ENCODE measurements at places on chromosomes 4 and X.

- DNase-seq = peak; percentile 50
Observed at GRCh38 chr4:8547108-8547911, 32.9 kb upstream of the GPR78 start.

DNA sequence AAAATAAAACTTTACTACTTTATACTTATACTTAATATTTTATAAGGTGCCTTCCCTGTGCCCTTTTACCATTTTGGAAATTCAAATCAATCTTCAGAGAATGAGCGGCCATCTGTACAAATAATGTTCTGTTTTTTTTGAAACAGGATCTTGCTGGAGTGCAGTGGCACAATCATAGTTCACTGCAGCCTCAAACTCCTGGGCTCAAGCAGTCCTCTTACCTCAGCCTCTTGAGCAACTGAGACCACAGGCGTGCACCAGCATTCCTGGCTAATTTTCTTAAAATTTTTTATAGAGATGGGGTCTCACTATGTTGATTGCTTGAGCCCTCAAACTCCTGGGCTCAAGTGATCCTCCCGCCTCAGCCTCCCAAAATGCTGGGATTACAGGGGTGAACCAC lies 53.5 kb downstream of the FAM114A1 start:
- no peak for DNase-seq

DNA sequence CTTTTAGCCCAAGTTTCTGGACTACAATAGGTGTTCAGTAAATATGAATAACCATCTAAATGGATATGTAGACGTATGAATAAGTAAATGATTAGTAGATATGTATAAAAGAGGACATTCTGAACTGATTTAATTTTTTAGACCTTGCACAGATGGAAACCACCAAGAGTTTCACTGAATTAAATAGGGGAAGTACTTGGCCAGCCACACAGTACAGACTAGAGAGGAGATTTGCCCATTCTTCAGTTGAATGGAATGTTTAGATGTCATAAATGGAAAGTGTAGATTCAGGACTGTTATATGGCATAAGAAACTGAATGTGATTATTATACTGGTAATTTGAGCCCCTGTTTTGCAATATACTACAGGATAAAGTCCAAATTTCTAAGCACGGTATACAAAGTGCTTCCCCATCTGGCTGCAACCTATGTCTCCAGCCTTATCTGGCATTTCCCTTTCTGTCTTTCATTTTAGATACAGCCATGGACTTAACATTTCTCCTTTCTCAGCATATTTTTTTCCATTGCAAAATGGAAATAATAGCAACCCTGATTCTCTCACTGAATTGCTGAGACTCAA lies 137.8 kb upstream of the HS3ST1 start:
- no peak for DNase-seq

- DNase-seq = peak; percentile 80
Observed at GRCh38 chrX:18448416-18448815, 23.0 kb downstream of the CDKL5 start.

- no peak for DNase-seq
Observed at GRCh38 chr4:174408841-174409552, 113.3 kb downstream of the HPGD start.

GRCh38 chr4:37805091-37805490 lies 21.4 kb upstream of the PGM2 start:
- DNase-seq = no peak

DNA sequence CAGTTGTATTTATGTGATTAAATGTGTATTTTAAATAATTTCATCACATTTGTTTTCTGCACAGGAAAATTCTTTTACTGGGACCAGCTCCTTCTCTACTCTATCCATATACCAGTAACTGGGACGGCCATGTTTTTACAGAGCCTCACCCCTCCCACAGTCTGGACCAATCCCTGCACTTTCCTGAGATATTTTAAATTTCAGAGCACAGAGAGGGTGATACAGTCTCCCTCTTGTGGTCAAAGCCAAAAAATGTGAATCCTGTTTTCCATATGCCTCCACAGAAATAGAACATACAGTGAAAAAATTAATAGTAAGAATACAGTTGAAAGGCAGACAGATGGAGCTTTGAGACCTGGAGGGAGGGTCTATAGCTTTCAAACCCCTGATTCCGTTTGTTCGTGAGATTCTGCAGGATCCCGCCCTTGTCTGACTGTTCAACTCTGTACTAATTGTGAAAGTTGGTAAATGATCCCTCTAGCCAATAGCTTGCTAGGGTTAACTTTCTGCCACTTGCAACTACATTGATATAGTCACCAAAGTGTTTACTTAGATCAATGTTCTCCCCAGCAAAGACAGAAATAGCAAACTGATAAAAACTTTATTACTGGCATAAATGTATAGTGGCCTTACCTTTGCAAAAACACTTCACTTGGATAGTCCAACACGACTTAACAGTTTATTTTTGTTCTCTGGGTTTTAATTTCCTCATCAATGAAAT lies 172.2 kb downstream of the PPARGC1A start:
- DNase-seq = peak; percentile 17

DNA sequence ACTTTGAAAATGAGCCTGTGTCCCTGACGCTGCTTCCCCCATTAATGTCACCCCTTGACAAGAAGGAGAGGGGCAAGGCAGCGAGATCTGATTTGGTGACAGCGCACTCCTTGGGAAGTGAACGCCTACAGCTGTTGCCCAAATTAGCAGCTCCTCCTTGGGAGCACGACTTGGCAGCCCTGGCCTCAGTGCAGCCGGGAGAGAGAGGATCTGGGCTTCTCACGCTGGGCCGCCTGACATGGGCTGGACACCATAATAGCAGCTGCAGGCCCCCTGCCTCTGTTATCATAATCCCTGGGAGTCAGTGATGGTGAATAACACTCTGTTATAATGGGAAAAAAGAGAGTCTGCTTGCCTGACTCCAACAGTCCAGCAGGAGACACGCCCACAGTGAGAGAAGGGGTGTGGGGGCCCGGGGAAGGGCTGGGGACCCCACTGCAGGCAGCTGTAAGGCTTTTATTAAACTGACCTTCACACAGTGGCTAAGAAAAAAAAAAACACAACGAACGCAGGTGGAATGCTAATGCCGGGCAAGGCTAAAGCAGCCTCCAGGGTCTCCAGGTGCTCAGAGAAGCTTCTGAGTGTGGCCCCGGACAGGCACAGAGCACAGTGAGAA lies 73.3 kb downstream of the PSAPL1 start:
- DNase-seq = no peak

GRCh38 chrX:74779175-74779574 lies 146.1 kb downstream of the NEXMIF start:
- no peak for DNase-seq
